ENCODE measurements at places on chromosomes 2 and 18.

DNA sequence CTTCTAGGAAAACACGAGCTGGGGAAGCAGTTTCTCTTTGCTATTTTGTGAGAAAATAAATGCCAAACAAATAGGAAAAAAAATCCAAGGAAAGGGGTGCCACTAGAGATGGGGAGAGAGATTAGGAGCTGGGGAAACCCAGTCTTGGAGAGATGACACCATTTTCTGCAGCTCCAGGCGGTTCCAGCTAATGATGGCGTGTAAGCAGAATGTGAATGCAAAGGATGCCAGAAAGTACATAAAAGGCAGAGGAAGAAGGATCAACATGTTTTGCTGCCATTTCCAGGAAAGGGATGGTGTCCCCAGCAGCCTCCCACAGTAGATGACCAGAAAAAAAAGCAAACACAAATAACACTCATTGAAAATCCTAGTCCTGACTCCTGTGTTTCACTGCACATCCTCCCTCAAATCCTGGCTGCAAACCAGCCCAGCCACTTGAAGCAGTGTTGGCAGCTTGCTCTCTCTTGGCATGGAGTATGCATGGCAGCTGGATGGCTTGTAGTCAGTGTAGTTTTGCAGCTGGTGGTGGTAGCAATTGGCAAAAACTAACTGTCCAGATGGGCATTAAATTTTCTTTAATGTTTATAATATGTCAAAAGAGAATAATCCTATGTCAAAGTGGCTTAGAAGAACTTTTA is 93.6 kb downstream of the FTCDNL1 start:
- no peak for DNase-seq

DNA sequence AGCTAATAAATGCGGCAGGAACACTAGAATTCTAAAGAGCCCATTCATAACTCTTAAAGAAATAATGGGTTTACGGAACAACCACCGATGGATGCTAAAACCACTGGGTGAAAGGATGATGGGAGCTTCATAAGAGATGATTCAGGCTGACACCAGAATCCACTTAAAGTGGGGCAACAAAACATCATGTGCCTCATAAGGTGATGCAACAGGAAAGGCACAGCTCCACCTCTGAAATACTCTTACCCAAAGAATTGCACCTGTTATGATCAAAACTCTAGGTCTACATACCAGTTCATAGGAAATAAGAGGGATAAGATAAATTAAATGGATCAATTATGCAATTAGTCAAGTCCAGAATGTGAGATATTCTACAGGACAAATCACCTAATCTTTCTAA is 131.4 kb downstream of the DHRS9 start:
- DNase-seq: no peak

DNA sequence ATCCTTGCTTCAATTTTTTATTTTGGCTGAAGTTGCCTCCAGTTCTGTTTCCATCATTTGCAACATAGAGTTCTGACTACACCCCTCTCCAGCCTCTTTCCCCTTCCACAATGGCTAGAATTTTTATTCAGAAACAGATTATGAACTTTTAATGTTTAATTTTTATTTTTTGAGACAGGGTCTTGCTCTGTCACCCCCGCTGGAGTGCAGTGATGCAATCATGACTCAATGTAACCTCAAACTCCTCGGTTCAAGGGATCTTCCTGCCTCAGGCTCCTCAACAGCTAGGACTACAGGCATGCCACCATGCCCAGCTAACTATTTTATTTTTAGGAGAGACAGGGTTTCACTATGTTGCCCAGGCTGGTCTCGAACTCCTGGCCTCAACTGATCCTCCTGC is 2.8 kb downstream of the NTSR2 start:
- no peak for DNase-seq

DNA sequence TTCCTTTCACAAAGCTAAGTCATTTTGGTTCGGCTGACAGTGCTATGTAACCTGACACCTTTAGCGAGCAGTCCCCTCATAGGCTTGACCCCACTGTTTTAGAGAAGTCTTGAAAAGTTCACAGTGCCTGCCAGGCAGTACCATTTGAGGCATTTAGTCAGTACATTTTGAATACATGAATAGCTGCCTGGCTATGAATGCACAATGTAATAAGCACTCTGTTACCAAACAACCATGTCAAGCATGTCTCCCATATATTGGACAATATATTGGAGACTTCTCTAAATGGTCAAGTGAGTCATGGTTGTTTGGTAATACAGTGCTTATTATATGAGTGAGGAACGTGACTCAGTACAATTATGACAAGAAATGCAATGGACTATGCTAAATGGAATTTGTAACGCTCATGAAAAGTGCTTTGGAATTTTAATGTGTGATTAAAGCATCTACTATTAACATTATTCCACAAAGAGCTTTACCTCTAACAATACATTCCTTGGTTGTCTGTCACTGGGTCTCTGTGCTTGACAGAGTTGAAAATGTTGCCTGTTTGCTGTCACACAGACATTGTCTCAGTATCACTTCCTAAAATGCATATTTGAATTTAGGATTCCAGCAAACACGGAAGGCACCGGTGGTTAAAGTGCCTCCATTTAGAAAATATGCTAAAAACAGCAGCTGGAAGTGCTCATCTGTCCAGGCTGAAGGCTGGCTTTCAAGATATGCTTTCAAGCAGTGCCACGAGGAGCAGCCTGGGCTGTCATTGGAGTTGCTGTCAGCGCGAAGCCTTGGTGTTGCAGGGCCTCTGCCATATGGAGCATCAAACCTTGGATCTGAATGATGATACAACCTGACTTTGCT is 458.6 kb downstream of the FBXO15 start:
- DNase-seq: no peak

- DNase-seq: no peak
Observed at GRCh38 chr2:195477996-195478382, 179.0 kb upstream of the SLC39A10 start.

- no peak for DNase-seq
Observed at GRCh38 chr2:128608921-128609880, 290.5 kb upstream of the HS6ST1 start.

DNA sequence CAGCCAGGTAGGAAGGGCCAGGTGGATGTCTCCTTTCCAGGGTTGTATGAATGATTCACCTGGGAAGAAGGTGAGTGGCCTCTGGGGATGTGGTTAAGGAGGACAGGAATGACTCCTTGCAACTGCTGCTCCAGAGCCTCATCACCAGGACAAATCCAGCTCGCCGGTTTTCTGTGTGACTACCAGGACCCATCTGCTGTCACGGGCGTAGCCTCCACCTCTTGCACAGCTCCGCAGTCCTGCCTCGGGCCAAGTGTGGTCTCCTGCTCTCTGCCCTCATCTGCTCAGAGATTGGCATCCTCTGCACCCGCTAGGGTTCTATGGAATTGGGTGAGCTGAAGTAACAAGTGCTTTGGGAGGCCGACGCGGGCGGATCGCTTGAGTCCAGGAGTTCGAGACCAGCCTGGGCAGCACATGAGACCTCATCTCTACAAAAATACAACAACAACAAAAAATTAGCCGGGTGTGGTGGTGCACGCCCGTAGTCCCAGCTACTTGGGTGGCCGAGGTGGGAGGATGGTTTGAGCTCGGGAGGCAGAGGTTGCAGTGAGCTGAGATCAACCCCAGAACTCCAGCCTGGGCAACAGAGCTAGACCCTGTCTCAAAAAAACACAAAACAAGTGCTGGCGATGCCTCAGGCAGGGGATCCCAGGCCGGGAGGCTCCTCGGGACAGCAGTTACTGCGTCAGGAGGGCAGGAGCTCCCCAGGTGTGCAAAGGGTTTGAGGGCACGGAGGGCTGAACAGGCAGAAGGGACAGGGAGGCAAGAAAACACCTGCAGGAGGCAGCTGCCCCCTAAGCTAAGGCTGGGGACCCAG is 831 bp upstream of the D2HGDH start:
- no peak for DNase-seq

GRCh38 chr18:51196118-51196810 is 1.2 kb downstream of the MEX3C start:
- DNase-seq: peak; percentile 7

- no peak for DNase-seq
Observed at GRCh38 chr2:98908931-98909316, 27.1 kb downstream of the CRACDL start.

GRCh38 chr2:9686061-9686460 is 55.3 kb upstream of the YWHAQ start:
- DNase-seq: no peak

DNA sequence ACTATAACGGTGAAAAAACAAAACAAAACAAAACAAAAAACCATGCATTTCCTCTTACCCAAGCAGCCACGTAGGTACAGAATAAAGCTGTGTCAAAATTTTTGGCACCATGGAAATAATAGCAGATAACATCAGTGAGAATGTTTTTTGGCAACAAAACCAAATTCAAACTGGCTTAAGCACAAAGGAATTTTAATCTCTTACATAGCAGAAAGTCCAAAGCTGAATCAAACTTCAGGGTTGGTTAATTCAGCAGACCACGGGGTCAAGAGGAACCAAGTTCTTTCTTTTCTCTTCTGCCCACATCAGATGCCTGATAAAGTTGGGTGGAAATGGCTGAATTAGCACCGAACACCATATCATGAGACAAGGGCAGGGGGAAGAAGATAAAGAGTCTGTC is 129.5 kb downstream of the PAX3 start:
- DNase-seq: no peak

- DNase-seq: no peak
Observed at GRCh38 chr2:70123051-70123828, 36.0 kb downstream of the PCBP1 start.

DNA sequence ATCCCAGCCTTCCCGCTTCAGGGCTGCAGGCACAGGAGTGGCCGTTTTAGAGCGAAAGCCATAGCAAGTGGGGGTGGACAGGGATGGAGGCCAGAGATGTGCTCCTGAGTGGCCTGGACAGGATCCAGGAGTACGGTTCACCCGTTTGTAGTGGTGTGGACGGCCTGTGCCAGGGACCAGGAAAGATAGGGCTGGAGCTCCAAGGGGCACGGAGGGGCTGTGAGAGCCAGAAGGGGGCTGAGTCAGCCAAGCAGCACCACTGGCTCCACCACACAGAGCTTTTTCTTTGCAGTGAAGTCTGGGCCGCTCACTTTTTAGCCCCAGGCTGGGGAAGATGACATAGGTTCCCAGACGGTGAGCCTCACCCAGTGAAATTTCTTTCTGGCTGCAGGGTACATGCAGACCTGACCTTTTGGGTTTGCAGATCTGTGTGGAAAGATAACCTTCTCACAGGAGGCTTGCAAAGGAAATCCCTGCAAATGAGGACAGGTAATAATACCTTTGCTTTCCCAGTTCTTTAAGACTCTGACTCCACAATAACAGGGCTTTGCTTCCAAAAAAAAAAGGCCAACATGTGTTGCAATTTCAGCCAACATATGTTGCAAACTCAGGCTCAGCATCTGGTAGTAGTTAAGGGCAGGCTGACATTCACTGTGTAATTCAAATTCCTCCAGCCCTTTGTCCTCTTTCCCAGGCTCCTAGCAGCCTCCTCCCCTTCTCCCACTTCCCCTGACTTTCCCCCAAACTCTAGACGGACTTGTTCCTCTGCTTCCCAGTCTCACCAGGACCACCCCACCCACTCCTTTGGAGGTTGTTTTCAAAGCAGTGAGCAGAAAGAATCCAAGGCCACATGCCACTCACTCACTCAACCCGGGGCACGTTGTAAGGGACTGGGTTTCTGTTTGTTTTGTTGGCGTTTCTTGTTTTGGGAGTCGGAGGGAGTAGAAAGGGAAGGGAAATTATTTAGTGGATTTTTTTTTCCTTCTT is 20.3 kb upstream of the LAPTM4A start:
- no peak for DNase-seq

DNA sequence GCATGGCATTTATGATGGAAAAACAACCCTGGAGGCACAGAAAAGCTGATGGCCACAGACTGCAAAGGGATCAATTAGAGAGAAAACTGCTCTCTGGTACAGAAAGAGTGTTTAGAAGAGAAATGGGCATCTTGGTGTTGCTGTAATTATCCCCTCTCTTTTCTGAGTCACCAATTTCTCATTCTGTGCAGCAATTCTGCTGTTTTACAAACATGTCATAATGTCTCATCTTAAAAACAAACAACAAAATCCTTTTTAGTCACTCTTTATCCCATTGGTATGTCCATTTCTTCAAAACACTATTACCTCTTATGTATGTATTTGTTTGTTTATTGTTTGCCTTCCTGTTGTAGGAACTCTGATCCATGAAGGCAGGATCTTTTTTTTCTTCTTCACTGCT is 73.9 kb upstream of the HK2 start:
- DNase-seq: no peak

DNA sequence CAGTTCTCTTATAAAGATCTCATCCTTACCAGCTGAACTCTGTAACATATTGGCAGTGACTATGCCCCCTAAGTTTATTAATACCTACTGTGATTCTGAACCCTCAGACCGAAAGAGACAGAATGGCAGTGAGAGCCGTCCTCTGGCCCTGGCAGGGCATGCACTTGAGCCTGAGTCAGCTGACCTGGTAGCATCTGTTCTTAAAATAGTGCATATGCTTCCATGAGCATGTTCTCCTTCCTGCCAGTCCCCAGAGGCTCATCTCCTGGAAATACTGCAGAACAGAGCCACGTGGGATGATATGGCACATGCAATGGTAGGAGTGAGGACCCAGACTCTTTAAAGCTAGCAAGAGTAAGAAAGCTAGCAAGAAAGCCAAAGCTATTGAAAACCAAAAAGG is 59.0 kb downstream of the RASGRP3 start:
- DNase-seq: no peak

DNA sequence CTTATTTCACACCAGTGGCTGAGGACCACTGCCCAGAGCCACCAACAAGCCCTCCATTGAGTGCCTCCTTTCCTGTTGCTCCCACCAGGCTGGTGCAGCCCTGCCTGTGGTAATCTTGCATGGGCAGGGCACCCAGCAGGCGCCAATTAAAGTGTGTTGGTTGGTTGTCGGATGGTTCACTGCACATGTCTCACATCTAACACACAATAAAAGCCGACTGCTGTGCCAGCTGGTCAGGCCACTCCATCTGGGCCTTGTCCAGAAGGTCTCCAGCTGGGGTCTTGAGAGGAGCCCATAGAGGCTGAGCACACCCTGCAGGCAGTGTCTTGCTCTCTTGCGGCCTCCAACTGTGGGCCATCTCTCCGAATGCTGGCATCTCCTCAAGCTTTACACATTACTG is 494.8 kb upstream of the KLHL29 start:
- no peak for DNase-seq

GRCh38 chr18:46312221-46312620 is 208.0 kb downstream of the HAUS1 start:
- DNase-seq: no peak

DNA sequence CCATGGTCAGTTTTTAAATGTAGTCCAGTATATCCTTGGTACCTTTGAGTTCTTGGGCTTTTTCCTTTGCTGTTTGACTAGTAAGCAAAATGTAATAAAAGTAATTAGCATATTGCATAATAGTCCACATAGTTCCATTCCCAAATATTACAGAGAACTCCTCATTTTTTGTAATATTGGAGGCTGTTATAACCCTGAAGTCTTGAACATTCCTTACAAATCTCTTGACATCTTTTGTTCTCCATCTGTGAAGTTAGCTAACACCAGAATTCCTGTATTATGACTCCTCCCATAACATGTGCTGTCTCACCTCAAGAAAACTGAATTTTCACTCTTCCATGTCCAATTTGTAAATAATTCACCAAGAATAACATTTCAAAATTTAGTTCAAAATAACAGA is 17.1 kb downstream of the CREB1 start:
- no peak for DNase-seq

- no peak for DNase-seq
Observed at GRCh38 chr2:173323371-173323770, 31.3 kb upstream of the CDCA7 start.

Data from stimulated activated CD8-positive, alpha-beta memory T cell treated with anti-CD3 and anti-CD28 coated beads, Interleukin-4, amount 100 ng/mL, for 1 hour (primary cell).